ENCODE measurements at places on chromosomes 2 and 18. TPM values are rescaled to one million over a fixed set of nuclear protein-coding genes. Genes with fewer than 3 reads are reported as not detected.

The FLACC1 gene
- polyA plus RNA-seq: 1.4 TPM

The SCN3A gene
- polyA plus RNA-seq: 0.53 TPM

The CDK15 gene
- polyA plus RNA-seq: 0.99 TPM

The PARD6G gene
- polyA plus RNA-seq: 5.2 TPM

All from forelimb muscle (tissue), 1 donor.